8988T (cell line): ENCODE measurements at places on chromosomes 12 and 14.

DNA sequence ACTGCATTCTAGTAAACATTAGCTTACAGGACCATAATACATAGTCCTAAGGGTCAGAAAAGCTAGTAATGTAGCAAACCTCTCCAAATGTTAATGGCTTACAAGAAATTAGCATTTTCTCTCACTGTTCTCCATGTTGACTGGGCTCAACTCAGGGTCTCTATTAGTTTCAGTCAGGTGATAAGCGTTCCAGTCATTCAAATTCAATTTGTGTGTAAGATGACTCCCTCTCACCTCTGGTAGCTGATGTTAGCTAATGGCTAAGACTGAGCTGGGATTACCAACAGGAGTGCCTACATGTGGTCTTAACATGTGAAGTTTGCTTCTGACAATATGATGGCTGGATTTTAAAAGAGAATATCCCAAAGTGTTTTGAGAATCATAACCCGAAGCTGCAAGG is 630.5 kb upstream of the USP15 start:
- DNase-seq, result no peak

GRCh38 chr12:93089805-93090569 is 160.9 kb upstream of the EEA1 start:
- no peak for DNase-seq

DNA sequence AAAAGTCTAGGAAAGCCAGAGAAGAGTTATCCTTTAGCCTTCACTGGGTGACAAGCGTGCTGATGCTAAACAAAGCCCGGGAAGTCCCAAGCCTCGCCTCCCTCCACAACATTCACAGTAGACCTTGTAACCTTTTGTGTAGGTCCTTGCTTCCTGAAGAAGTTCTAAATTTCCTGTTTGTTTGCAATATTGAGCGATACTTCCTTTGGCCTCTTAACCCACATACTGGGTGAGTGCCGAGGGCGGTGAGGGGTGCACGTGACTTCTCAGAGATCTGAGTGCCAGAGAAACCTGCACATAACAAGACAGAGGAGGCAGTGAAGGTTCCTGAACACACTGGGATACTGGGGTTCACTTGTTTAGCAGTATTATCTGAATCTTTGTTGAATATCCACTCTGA is 134.3 kb downstream of the PLXNC1 start:
- no peak for DNase-seq

DNA sequence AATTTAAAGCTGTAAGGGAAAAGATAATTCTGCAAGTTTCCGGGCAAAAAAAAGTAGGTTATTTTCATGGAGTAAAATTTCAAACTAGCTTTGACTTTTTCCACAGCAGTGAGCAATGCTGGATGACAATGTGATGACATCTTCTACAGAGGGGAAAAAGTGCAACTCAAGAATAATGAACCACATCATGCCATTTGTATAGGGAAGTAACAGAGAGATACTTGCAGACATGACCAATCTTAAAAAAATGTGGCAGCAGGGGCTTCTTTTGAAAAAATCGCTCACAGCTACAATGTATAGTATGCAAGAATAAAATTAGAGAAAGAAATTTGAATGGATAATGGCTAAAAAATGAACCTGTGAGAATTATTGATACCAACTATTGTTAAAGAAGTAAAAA is 115.5 kb downstream of the DHRS2 start:
- DNase-seq, result no peak

DNA sequence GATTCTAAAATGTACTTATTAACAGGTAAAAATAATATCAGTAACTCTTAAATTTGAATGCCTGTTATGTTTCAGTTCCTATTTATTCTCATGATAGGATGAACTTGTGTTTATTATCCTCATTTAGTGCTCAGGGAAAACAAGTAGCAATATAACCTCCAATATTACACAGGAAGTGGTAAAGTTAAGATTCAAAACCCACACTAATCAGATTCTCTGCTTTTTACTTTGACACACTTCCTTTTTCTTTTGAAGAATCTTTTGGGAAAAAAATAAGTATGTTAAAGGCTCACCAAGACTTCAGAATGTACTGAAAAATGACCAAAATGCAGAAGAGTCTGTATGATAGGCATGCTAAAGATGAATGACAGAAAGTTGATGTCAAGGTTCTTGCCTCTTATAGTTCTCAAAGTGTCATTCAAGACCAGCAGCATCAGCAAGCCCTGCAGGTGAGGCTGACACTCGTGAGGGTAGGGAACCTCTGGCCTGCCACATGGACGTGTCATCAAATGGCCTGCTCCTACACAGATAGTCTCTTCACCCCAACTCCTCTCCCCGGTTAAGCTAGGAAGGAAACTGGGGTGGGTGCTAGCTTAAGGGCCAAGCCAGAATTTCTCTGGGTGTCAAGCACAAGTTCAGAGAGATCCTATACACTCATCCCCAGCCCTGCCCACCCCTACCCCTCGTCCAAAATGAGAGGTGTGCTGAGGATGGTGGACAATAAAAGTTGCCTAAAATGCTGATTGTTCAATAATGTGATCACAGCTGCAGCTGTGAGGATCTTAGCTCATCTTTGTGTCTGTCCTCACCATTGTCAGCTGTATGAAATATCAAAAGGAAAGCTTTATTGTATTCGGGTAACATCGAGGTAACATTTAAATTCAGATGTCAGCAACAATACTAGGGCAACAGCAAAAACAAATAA is 6.3 kb downstream of the TBPL2 start:
- DNase-seq, result no peak

DNA sequence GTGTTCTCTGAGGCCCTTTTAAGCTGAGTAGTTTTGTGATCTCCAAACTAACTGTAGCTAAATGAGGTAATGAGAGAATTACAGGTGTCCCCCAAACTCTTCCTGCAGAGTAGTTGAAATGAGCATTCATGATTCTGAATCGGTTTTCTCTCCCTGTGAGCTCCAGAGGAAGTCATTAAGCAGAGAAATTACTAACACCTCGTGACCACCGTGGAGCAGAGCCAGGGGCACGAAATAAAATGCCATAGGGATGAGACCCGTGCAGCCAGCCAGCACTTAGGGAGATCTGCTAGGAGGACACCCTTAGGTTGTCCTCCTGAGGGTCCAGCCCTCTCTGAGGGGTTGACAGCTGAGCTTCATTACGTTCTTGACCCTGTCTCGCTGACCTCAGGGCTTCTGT is 79.5 kb downstream of the SLC25A47 start:
- DNase-seq, result no peak

DNA sequence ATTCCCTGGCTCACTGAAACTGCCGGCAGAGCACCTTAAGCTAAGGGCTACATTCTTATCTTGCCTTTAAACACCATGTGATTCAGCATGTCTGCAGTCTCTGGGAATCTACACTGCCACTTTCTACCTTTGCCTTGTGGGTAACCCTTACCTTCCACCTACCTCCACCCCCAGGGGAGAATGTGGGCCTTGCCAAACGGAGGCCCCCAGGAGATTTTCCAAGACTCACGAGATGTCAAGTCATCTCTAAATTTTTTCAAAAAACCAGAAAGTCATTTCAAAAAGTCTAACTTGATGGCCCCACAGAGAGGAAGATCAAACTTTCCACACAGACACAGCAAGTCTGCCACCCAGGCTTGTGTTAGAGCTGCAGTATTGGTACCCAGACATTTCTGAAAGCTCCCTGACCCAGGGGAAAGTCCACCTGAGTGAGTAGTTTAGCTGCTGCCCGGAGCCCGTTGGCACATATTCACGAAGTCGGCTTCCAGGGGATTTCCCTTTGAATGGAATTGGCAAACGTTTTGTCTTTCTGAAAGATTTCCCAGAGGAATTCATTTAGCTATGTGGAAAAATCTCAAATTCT is 4.7 kb upstream of the PSMA6 start:
- DNase-seq, result no peak

- no peak for DNase-seq
Observed at GRCh38 chr12:88615490-88615889, 35.2 kb upstream of the KITLG start.

- DNase-seq, result no peak
Observed at GRCh38 chr12:112466011-112466422, 47.3 kb downstream of the PTPN11 start.

DNA sequence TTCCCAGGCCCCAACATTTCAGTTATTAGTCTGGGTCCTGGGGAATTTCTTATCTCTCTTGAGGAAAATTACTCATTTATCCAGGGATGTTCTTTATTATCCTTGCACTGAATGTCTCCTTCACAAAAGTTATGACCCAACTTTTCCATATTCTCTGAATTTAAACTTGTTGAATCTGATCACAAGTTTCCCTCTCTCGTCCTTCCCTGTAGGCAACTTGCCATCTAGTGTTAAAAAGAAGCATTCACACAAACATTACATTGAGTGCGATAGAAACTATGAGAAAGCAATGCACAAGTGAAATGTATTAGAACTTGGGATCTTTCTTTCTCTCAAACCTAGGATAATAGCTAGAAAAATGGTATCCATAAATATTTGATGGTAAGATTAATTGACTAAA is 608.4 kb downstream of the FSCB start:
- DNase-seq, result no peak
